ENCODE measurements at places on chromosomes 2 and 18.

DNA sequence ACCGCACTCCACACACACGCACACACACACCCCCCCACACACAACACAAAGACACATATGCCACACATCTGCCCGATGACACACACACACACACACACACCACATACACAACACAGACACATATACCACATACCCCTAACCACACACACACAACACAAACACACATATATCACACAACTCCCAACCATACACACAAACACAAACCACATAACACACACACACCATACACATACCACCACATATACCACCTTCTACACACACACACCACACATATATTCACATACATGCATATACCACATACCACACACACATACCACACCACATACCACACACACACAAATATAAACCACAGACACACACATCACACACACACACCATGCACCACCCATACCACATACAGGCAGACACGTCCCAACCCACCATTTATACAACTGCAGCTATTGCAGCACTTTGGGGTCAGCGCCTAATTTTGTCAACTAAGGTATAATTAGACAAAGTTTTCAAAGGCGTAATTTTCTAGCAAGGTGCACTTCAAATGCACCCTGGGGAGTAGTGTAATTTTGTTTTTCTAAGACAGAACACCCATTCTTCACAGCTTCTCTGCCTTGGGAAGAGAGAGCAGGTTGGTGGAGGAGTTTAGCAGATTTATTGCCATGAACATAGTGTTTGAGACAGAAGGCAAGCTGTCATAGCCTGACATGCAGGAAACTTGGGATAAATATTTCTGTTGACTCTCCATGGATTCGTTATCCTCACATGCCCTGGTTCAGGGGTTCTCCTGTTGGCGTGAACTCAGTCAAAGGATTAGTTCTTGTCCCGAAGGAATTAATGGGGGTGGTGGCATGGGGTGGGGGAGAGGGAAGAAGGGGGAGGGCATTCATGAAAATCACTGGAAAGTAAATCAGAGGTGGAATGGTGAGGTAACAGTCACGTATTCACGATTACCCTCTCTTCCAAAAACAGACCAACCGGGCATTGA is 416.1 kb downstream of the LPIN1 start:
- DNase-seq = no peak

DNA sequence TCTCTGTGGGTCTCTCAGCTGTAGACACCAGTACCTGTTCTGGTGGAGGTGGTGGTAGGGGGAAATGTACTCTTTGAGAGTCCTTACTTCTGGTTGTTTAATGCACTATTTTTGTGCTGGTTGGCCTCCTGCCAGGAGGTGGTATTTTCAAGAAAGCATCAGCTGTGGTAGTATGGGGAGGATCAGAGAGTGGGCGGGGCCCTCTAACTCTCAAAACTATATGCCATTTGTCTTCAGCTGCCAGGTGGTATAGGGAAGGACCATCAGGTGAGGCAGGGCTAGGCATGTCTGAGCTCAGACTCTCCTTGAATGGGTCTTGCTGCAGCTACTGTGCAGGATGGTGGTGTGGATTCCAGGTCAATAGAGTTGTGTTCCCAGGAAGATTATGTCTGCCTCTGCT is 1100.8 kb downstream of the CNTNAP5 start:
- DNase-seq = no peak

DNA sequence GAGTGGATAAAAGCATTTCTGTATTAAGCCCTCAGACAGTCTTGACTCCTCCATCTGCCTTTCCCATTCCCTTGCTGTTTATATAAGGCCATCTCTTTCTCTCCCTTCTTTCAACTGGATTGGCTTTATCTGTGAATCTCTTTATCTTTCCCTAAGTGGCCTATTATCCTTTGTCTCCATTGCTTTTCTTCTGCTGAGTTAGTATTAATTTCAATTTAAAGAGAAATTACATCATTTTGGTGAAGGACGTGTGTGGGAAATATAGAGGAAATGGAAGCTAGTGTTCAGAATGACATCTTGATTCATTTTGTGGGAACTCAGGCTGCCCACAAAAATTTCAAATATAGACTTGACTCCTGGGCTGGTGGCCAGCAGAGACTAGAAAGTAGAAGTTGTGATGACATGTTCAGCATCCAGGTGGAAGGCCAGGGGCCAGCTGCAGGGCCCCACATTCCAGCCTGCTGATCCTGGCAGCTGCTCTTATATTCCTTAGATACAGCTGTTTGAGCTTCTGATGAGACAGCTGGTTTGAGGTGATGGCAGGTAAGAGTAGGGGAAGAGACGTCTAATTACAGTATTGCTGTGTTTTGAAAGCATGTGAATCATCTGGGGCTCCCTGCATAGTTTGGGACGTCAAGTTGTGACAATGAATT is 52.3 kb downstream of the DIS3L2 start:
- no peak for DNase-seq

DNA sequence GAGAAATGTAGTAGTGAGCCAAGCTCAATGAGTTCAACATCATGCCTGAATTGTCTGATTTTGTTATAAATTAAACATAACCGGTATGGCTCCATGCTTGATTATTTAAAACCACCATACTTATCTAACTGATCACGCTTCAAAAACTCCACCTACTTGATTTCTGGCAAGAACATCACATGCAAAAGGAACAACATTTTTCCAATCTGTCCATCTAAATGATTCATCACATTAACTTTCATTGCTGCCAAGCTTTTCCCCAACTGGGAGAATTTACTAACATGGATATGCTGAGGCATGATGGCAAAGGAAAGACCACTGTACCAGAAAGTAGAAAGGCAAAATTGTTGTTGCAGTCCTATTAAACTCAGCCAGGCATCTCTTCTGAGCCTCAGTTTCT is 286.8 kb downstream of the TRIB2 start:
- DNase-seq = no peak

- no peak for DNase-seq
Observed at GRCh38 chr18:42338683-42339082, 383.6 kb downstream of the PIK3C3 start.

GRCh38 chr2:195838002-195838401 is 181.0 kb downstream of the SLC39A10 start:
- DNase-seq = no peak

GRCh38 chr2:156818944-156819343 is 382.8 kb downstream of the GPD2 start:
- DNase-seq = peak; percentile 67

DNA sequence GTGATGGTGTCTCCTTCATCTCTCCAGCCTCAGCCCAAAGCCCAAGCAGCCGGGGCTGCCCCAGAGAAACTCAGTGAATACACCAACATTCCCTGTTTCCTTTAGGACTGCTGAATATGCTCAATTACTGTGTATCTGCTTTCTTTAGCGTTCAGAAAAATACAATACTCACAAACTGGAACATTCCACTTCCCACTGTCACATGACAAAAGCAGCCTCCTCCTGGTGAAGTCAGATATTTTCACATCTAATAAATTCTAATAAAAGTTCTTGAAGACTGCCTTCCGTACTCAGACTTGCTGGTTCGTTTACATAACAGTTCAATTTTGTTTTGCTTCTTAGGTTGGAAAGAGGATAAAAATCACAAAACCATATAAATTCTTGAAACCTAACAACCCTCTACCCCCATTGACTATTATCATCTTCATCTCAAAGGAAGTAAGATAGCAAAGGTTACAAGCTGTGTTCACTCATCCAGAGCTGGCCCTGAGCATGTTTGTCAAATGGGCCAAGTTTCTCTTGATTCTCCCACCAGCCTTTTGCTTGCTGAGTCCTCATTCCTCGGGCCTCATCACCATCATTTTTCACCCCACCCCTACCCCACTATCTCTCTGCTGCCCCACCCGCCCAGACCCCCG is 190.8 kb upstream of the HNRNPA3 start:
- no peak for DNase-seq

GRCh38 chr18:363301-364085 is 95.6 kb upstream of the THOC1 start:
- no peak for DNase-seq

- DNase-seq = no peak
Observed at GRCh38 chr2:232647261-232647660, 13.9 kb downstream of the EFHD1 start.

GRCh38 chr2:76861708-76862107 is 660.5 kb downstream of the LRRTM4 start:
- peak; percentile 42 for DNase-seq

DNA sequence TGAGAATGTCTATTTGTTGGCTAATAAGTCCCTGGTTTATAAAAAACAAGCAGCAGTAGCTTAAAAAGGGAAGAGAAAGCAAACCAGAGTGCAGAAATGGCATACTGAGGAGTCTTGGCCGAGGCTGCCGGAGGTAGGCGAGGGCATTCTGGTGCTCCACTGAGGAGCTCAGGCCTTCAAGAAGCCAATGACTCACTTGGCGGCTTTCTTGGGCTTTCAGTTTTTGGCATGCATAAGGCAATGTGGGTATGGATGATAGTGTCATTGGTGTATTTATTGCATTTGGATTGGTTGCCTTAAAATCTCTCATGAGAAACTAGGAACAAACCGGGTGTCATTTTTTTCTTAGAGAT is 119.6 kb upstream of the ARL5A start:
- no peak for DNase-seq

DNA sequence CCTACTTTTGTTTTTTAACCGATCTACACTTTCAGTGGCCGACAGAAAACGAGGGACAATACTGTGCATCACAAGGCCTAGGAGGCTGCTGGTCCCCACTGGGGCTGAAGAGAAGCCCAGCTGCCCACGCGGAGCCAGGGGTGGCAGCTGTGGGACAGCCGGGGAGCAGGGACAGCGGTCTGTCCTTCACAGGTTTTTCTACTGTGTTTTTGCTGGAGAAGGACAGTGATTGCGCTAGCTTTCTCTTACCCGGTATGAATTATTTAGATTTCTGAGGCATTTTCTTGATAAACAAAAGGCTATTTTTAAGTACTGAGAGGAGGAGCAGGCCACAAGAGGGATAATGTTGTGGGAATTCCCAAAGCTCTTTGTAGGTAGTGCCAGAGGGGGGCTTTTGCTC is 219.8 kb downstream of the ATAD2B start:
- DNase-seq = no peak

DNA sequence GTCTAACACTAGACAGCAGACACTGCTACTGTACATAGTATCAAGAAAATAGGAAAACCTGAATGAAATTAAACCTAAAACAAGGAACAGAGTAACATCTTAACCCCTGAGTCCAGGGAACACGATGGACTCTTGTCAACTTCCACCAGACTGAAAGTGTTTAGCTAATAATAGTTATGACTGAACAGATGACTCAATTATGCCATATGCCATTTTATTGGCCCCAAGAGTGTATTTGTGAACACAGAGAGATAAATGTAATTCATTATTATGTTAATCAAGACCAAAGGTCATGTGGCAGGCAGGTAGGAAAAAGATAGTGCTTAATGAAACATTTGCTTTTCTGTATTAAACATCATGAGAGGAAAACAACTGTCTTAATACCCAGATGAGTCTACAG is 58.0 kb downstream of the NYAP2 start:
- no peak for DNase-seq

- DNase-seq = no peak
Observed at GRCh38 chr2:153140498-153140897, 338.1 kb downstream of the RPRM start.

GRCh38 chr2:136613096-136613495 is 152.2 kb upstream of the THSD7B start:
- DNase-seq = no peak

DNA sequence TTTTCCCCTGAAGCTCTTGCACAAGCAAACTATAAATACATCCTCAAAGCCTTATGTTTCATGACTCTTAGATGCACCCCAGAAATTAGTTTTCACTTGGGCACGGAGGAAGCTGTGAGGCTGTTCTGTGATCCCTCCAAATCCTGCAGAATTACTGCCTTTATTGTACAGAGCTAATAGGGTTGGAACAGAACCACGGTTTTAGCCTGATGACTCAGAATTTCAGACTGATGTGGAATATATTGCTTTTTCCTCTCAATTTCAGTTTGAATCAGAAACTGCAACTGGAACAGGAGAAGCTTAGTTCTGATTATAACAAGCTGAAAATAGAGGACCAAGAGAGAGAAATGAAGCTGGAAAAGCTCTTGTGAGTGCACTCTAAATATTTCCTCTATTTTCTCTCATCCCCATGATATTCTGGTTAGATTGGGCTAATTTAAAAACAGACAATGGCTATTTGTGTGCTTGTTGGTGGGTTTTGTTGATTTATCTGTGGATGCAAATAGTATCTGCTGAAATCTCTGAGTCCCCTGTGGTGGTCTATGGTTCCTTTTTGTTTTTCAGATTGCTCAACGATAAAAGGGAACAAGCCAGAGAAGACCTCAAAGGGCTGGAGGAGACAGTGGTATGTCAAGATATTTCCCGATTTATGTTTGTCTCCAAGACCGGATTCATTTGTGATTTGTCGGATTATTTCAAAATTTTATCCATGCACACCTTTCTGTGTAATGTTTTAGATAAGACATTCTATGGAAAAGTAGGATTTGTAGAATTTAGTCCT is 38.2 kb upstream of the LYPD6B start:
- DNase-seq = no peak

GRCh38 chr18:13558124-13558523 is 168.2 kb downstream of the FAM210A start:
- no peak for DNase-seq

- no peak for DNase-seq
Observed at GRCh38 chr2:221676566-221677172, 104.6 kb upstream of the EPHA4 start.

- no peak for DNase-seq
Observed at GRCh38 chr2:157364257-157364974, 38.8 kb upstream of the ERMN start.

DNA sequence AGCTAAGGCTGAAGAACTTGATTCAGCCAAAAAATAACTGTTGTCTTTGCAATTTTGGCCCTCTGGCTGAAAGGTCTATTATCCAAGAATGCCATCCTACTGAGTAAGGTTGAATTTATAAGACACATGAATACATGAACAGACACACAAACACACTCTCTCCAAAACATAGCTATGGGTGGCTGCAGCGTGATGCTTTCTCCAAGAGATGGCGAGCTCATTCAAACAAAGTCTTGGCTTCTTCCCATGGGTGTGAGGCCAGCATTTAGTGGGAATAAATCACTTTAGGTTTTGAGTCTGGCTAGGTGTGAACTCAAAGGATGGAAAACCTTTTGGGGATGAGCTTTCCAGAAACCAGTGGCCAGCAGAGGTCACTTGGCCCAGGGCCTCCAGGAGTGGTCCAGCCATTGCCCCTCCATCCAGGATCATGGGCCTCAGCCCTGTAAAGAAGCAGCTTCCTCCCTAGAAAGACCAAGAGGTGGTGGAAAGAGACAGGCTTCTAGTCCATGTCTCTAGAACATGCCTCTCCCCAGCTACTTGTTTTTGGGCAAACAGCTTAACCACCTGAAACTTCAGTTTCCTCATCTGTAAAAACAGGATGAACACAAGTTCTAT is 11.0 kb upstream of the OSR1 start:
- no peak for DNase-seq

DNA sequence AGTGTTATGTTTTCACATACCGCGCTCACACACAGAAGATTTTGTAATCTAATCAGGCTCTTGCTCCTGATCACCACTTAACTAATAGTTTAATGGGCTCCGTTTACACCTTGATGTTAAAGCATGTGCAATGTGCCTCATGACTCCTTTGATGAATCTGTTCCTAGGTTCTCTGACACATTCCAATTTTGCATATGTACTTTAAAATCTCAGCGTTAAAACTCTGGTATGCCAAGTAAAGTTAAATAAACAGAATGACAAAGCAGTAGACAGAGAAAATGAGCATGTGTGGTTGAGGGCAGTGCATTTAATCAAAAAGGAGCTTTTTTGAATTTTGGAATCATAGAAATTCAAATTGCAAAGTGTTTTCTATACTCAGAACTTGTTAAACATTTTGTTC is 96.4 kb downstream of the TCF4 start:
- no peak for DNase-seq

- DNase-seq = no peak
Observed at GRCh38 chr2:25089605-25090315, 47.9 kb downstream of the EFR3B start.

Measured in SK-N-MC (cell line).